ENCODE measurements at places on chromosomes 4 and X.

DNA sequence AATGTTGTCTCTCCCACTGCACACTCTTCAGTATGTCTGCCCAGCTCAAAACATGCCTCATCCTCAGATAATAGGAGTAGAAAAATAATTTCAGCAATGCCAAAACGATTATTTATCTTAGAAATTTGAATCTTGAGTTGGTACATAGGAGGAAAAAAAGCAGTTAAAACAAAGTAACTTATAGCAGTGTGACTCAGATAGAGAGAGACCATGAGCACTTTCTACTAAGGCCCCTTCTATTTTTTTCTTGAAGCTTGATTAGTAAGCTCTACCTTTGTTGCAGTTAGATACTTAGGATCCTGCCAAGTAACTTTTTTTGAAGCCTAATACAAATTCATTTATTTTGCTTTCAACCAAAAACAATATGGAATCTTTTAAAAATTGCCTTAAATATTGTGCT lies 212.3 kb downstream of the MAD2L1 start:
- DNase-seq, result no peak
- no peak overlapping the region for H3K4me3 ChIP-seq
- H3K36me3 ChIP-seq, result no peaks in the 10 kb centered on the region
- no peaks in the 10 kb centered on the region for H3K27me3 ChIP-seq
- H3K4me1 ChIP-seq, result no peaks in the 10 kb centered on the region
- H3K27ac ChIP-seq, result no peak overlapping the region

DNA sequence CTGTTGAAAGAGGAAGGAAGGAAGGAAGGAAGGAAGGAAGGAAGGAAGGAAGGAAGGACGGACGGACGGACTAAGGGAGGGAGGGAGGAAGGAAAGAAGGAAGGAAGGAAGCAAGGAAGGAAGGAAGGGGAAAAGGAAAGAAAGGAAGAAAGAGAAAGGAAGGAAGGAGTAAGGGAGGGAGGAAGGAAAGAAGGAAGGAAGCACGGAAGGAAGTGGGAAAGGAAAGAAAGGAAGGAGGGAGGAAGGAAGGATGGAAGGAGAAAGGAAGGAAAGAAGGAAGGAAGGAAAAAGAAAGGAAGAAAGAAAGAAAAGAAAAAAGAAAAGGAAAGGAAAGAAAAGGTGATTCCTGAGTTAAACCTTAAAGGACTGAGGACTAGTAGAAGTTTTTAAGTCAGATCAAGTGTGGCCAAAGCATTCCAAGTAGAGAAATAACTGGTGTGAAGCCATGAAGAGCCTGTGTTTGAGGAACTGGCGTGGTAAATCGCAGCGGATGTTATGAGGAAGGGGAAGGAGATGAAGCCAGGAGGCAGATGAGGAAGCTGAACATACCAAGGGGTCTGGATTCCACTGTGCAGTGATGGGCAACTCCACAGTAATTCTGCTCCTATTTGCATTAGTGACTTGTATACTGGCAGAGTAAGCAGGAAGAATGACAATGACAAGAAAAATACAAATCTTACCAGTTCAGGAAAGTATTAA lies 163.5 kb downstream of the MGST2 start:
- no peaks in the 10 kb centered on the region for H3K4me1 ChIP-seq
- H3K27me3 ChIP-seq, result peaks cover 3% of the 10 kb centered on the region
- H3K27ac ChIP-seq, result no peak overlapping the region
- H3K36me3 ChIP-seq, result no peaks in the 10 kb centered on the region
- H3K4me3 ChIP-seq, result no peak overlapping the region

DNA sequence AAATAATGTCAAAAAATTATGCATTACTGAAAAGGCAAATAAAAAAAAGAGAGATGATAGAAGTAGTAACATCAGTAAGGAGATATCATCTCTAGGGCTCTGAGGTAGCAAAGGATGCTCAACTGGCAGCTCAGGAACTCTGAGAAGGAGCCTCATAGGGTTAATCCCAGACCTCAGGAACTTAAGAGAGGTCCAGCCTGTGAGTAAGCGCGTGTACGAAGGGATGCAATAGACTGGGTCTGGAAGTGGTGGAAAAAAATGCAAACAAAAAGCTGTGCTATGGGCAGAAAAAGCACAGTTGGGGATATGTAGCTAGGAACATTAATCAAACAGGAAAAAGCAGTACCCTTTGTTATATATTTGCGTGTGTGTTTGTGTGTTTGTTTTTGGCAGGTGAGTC lies 282.0 kb downstream of the GALNTL6 start:
- H3K27ac ChIP-seq, result no peak overlapping the region
- no peaks in the 10 kb centered on the region for H3K4me1 ChIP-seq
- DNase-seq, result no peak
- no peaks in the 10 kb centered on the region for H3K36me3 ChIP-seq

DNA sequence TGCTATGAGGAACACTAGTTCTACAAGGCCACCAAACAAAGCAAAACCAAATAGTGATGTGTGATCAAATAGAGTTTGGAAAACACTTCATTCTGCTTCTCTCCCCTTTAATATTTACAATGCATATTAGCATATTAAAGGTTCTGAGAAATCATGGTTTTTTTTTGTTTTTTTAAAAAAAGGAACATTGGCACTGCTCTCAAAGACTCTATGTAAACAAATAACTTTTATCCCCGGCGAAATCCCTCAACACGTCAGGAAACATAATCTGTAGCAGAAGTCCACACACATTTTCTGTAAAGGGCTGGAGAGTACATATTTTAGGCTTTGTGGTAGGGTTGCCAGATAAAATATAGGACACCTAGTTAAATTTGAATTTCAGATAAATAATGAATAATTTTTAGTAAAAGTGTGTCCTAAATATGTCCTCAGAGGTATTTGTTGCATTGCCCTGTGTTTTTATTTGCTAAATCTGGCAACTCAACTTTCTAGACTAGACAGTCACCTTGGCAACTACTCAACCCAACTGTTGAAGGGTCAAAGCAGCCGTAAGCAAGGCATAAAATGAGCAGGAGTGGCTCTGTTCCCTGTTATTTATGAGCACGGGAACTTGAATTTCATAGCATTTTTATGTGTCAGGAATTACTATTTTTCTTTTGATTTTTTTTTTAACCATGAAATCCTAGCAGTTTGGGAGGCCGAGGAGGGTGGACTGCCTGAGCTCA lies 8.6 kb downstream of the SPATA4 start:
- DNase-seq, result no peak
- H3K4me3 ChIP-seq, result no peak overlapping the region
- peaks cover 6% of the 10 kb centered on the region for H3K27me3 ChIP-seq
- H3K4me1 ChIP-seq, result no peaks in the 10 kb centered on the region
- no peaks in the 10 kb centered on the region for H3K36me3 ChIP-seq

DNA sequence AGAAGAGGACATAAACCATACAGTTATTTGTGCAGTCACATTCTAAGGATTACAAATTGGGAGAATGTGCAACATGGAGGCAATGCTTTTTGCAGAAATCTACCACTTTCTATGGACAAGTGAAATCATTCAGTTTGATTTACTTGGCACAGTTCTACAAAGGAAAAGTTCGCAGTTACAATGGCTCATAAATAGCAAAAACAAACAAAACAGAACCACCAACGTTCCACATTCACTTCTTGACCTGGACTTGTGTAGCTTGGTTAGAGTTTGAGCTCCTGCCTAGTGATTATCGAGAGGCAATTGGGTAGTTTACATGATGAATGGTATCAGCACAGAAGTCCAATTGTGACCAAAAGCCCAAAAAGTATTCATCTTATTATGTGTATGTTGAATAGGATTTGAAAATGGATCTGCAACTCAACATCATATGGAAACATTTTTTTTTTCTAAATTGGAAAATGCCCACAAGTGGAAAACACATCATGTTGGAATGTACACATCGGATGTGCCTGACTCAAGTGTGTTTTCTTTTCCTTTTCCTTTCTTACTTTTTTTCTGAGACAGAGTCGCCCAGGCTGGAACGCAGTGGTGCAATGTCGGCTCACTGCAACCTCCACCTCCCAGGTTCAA lies 123.8 kb downstream of the LUZP4 start:
- no peak for DNase-seq
- no peaks in the 10 kb centered on the region for H3K36me3 ChIP-seq

GRCh38 chr4:152968806-152969394 lies 32.8 kb downstream of the FHDC1 start:
- no peaks in the 10 kb centered on the region for H3K4me1 ChIP-seq
- no peaks in the 10 kb centered on the region for H3K27me3 ChIP-seq
- no peak for DNase-seq
- H3K27ac ChIP-seq, result no peak overlapping the region

All from immature natural killer cell (primary cell).